ENCODE measurements at places on chromosomes 6 and 20.

GRCh38 chr6:133637874-133638273 lies 251.0 kb upstream of the TCF21 start:
- no peak for DNase-seq

DNA sequence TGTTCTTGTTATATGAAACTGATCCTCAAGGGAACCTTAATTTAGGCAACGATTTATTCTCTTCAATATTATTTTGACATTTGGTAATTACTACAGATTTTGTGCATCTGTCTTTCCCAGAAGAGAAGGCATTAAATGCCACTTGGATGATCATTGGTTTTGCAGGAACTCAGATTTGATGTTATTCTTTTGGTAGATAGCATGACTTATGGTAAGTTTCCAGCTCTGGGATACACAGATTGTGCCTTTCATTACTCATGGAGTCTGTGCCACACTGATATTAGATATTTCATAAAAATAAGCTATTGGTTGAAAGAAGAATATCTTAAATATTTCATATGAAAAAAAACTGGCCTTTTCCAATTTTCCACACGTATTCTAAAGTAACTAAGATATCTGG lies 120.1 kb downstream of the AIG1 start:
- no peak for DNase-seq

GRCh38 chr6:56766806-56767178 lies 124.1 kb upstream of the DST start:
- DNase-seq = no peak

DNA sequence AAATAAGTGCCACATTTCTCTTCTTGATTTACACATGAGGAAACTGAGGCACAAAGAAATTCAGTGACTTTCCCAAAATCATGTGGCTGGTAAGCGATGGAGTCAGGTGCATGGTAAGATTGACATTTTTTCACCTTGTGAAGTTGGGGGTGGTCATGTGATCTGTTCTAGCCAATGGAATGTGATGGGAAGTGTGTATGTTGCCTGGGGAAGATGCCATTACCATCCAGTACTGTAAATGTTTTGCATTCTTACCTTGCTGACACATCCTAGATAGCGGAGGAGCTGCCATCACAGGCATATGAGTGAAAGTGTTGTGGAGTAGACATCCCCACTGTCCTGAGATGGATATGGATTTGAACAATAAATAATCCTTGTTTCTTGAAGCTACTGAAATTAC lies 499.6 kb upstream of the SULF2 start:
- DNase-seq = no peak

- no peak for DNase-seq
Measured at GRCh38 chr6:164079275-164079600, 664.7 kb downstream of the QKI start.

DNA sequence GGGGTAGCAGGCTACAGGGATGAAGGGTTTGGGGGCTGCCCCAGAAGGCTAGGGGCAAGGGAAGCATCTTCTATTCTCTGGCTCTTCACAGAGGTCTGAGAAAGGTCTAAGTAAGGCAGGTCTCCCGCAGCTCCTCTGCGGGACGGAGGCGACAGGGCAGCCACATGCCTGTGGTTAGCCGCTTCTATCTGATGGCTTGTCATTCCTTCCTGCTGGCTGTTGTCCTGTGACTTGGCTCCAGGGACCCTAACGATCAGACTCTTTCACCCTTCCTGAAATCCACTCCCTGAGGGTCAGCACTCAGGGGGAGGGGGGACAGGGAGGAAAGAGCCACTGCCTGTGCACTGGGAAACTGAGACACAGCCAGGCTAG lies 673 bp downstream of the CST7 start:
- DNase-seq = no peak

- DNase-seq = no peak
Measured at GRCh38 chr6:329888-330691, 37.8 kb downstream of the DUSP22 start.
